ENCODE measurements at places on chromosomes 11 and 22.

DNA sequence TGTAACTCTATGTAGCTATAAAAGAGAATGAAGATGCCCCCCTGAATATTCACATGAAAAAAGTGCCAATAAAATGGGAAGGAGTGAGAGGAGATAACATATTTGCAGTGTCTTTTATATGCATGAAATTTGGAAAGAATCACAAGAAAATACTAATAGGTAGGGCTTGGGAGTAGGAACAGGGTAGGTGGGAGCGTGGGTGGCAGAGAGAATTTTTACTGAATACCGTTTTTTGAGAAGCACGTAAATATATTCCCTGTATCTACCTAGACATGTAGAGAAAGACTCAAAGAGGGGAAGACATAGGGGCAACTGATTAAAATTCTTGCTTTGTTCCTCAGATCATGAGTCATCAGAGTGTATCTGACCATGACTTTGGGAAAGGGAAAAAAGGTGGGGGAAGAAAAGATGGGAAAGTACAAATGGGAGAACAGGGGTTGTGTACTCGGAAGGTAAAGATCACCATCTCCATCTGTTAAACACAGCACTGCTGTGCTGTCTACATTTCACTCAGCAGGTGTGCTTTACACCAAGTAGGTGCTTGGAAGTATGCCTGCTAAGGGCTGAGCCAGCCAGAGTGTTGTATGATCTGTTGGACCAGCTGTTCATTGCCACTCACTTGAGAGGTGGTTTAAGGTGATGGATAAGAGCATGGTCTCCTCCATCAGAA, 16.0 kb downstream of the PRR5L start:
- DNase-seq: no peak

- no peak for DNase-seq
Measured at GRCh38 chr11:115051938-115052590, 373.7 kb downstream of the NXPE2 start.

DNA sequence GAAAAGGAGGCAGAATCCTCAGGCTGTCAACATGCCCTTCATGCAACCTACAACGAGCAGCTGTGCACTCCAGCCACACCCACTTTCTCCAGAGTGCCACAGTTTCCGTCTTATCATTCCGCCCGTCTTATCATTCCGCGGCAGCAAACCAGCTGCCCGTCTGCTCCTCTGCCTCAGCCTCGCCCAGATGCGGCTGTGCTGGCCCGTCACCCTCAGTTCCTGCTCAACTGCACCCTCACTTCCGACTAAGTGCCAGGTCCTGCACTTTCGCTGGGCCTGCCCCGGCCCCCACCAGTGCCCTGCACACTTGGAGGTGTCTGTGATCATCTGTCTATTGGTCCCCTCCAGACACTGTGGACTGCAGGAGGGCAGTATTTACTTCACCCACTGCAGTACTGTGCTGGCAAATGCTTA, 43.7 kb downstream of the MICAL3 start:
- DNase-seq: no peak

DNA sequence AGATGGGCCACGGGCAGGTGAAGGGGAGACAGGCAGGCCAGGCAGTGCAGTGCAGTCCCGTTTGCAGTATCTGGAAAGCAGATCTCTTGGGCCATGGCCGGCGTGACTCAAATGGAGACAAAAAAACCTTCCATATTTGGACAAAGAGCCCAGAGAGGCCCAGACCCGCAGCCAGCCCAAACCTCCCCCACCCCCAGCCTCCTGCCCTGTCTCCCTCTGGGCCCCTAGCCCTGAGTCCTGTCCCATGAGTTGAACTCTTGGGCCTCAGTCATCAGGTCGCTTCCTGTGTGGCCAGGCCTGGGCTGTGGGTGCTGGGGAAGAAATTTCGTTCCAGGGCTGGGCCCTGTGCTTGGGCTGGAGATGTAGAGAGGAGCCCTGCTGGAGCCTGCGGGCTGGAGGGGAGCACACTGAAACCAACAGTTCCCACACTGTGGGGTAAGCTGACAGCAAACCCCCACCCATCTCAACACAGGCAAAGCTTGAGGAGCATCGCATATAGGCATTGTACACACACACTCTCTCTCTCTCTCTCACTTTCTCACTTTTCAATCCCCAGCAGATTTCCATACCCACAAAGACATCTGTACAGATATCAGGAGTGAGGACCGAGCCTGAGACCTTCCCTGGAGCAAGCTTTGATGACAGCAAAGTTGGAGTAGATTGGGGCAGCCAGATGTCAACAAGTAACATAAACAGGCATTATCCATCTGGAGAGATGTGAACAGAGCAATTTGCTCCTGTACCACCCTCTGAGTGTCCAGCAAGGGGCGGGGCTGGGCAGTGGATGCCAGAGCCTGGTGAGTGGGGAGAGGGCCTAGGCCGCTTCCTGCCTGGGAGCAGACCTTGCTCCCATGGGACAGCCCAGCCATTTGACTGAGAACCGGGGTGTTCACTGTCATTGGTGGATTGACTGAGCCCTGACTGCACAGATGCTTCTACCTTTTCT, 17.2 kb downstream of the ARHGEF17 start:
- DNase-seq: no peak

- no peak for DNase-seq
Measured at GRCh38 chr11:134554106-134554505, 142.1 kb upstream of the B3GAT1 start.

- no peak for DNase-seq
Measured at GRCh38 chr11:88552379-88553062, 215.0 kb upstream of the CTSC start.

DNA sequence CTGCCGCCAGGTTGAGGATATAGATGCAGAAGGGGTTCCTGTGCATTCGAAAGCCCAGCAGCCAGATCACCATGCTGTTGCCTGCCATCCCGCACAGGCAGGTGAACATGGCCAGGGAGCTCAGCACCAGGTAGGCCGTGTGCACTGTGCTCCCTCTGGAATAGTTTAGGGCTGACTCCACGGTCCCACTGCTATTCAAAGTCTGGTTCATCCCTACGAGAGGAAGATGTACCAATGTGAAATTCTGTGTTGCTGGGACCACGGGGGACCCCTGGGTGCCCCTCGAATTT, at the start of gene MRGPRD:
Gene MRGPRD (minus strand): TSS at position 211 of the 290 bp plus-strand sequence. CDS start 0 bp downstream, at position 211.
- no peak for DNase-seq

DNA sequence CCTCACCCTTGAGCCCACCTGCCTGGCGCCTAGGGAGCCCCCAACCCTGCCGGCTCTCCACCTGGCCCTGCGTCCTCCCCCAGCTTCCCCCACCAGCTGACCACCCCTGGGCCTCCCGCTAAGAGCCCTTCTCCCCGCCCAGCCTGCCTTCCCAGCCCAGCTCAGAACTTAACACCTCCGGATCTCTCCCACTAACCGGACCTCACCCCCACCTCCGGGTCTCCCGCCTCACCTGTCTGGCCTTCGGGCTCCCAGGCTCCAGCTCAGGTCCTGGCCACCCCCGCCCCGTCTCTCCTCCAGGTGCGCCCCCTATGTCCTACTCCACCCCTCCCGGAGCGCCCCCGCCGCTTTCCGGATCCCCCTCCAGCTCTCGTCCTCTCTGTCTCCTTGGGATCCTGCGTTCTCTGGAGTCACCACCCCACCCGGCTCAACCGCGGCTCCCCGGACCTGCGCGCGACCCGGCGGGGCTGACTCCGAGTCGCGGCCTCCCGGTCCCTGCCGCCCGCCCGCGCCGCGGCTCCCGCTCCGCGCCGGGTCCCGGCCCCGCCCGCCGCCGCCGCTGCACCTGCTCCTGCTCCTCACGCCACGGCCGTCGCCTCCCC, at the start of gene KCNJ11:
Gene KCNJ11 (minus strand): TSS at position 51 of the 602 bp plus-strand sequence. CDS start 568 bp downstream, outside the sequence.
- DNase-seq: no peak

- DNase-seq: peak; percentile 73
Measured at GRCh38 chr11:128026596-128026995, 560.8 kb downstream of the ETS1 start.

DNA sequence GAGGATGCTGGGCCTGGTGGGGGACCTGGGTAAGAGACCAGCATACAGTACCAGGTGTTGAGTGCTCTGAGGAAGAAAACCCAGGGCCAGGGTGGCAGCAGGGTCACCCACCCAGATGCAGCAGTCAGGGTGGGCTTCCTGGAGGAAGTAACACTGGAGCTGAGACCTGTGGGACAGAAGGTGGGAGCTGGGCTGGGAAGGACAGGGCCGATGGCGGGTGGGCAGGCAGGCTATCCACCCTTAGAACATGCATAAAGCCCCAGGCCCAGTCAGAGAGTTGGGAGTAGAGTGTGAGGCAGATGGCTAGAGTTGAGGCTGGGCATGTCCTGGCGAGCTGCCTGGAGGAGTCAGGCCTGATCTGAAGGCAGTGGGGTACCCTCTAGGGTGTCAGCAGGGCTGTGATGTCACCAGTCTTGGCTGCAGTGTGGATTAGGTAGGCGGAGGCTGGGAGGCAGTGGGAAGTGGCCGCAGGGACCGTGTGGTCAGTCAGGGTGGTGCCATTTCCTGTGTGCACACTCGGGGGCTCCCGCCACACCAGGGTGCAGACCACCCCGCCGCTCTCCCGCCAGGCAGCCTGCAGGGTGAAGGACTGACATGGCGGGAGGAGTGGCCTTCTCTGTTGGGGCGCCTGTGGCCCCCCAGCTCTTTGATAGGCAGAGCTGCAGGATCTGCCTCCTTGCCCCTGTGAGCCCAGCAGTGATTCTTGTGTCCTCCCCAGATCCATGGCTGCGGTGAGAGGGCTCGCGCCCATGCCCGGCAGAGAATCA, 35.3 kb downstream of the IGHMBP2 start:
- DNase-seq: no peak

GRCh38 chr22:41009222-41009948, 58.2 kb downstream of the RBX1 start:
- DNase-seq: peak; percentile 77

GRCh38 chr11:130815097-130815802, 101.0 kb downstream of the SNX19 start:
- no peak for DNase-seq

- peak; percentile 18 for DNase-seq
Measured at GRCh38 chr11:106959800-106960199, 58.5 kb downstream of the GUCY1A2 start.

DNA sequence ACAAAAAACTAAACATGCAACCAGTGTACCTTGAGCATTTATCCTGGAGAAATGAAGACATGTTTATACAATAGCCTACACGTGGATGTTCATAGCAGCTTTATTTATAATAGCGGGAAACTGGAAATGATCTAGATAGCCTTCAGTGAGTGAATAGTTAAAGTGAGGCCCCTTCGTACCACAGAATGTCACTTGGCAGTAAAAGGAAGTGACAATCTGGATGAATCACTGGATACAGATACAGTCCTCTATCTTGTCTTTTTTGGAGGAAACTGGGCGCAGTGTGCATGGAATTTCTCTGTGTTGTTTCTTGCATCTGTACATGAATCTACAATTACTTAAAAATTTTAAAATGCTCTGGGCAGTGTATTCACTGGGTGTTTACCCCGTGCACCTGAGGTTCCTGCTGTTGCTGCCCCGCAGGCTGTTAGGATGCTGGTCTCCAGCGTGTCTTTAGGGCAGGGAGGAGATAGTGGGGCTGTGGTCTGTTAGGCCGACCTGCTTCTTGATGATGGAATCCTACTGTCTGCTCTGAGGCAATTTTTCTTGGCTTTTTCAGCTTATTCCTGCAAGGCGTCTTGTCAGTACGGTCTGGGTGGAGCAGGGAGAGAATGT, 23.2 kb downstream of the DERL3 start:
- DNase-seq: no peak

- no peak for DNase-seq
Measured at GRCh38 chr22:44261164-44261860, 51.4 kb downstream of the SHISAL1 start.

DNA sequence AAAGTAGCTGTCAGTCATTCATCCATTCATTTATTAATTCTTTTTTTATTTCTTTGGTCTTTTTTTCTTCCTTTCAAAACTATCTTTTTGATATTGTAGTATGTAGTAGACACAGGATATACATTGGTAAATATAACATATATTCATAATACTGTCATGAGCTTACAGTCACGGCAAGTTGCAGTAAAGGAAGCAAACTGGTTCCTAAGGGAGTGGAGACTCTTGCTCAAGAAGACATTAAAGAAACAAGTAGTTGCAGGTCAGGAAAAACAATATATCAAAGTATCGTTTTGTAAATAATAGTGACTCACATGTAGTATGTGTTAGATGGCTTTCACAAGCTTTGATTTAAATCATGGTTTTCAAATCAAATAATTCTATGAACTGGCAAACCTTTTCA, 7.5 kb downstream of the OR5AR1 start:
- no peak for DNase-seq

Measured in AG09319 (cell line).